Mammary epithelial cell (primary cell): ENCODE measurements at places on chromosomes 2 and 18.

DNA sequence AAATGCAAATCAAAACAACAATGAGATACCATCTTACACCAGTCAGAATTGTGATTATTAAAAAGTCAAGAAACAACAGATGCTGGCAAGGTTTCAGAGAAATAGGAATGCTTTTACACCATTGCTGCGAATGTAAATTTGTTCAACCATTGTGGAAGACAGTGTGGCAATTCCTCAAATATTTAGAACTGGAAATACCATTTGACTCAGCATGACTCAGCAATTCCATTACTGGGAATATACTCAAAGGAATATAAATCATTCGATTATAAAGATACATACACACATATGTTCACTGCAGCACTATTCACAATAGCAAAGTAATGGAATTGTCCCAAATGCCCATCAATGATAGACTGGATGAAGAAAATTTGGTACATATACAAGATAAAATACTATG is 516.7 kb downstream of the ERBB4 start:
- DNase-seq, result peak; percentile 74

- DNase-seq, result peak; percentile 11
Observed at GRCh38 chr2:122421775-122422174, 666.3 kb downstream of the TSN start.

DNA sequence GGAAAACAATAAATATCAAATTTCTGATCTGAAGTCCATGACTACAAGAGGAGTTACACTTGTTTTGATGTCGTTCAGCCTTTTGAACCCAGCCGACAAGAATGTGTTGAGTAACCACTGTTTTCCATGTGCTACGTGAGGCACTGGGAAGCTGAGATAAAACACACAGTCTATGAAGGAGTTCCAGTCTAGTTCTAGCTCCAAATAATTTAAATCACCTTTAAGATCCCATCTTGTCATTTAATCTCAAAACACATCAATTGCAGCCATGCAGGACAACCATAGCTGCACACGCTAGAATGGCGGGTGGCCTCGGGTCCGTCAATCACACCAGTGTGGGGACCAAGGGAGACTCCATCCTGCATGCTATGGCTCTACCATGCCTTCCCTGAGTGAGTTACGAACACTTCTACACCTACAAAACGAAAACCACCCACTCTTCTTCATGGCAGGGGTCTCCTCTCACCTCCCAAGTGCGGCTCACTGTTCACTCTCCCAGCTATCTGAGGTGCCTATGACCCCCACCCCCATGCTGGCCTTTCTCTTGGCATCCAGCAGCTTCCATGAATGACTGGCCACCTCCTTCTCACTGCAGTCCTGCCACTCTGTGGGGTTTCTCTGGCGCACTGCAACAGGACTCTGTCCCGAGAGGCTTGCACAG is 3.8 kb downstream of the FHL2 start:
- no peak for DNase-seq

GRCh38 chr2:85665264-85665937 is 2.6 kb downstream of the SFTPB start:
- DNase-seq, result no peak

DNA sequence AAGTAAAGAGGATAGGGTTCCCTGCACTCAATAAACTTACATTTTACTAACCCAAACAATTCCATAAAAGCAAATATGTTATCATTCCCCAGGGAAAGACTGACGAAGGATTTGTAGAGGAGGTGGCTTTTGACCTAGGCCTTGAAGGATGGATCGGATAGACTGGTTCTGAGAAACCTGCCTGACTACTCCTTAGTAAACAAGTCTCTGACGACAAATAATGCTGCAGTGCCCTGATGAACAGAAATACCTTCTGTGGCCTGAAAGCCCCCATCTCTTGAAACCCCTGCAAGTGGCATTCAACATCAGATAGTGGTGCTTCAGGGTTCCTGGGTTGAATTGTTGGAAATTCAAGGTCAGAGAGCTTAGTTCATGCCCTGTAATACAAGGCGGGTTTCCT is 19.2 kb downstream of the PRKCE start:
- no peak for DNase-seq

DNA sequence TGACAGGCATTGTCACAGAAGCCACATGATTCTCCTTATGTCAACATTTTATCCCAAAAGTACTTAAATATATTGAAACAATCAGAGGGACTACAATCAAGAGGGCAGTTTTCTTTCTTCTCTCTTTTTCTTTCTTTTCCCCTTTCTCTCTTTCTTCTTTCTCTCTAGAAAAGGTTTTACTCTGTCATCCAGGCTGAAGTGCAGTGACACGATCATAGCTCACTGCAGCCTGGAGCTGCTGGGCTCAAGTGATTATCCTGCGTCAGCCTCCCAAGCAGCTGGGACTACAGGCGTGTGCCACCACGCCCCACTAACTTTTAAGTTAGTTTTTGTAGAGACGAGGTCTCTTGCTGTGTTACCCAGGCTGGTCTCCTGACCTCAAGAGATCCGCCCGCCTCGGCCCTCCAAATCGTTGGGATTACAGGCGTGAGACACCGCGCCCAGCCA is 1.0 kb upstream of the PRKD3 start:
- DNase-seq, result no peak

DNA sequence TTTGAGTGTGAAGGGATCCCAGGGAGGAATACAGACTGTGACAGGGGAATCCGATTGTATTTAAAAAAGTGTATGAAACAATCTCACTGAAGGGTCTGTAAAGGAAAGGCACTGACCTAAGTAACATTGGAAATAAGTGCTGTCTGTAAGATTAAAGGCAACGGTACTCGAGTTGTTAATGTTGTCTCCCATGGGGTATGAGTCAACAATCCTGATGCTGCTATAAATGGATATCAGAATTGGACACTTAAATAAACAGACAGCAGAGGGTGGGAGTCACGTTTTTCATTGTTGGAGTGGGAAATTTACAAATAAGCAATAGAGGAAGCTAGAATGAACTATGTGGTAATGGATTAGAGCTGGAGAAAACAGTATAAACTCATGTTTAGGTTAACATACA is 452.4 kb upstream of the RGPD4 start:
- DNase-seq, result no peak

DNA sequence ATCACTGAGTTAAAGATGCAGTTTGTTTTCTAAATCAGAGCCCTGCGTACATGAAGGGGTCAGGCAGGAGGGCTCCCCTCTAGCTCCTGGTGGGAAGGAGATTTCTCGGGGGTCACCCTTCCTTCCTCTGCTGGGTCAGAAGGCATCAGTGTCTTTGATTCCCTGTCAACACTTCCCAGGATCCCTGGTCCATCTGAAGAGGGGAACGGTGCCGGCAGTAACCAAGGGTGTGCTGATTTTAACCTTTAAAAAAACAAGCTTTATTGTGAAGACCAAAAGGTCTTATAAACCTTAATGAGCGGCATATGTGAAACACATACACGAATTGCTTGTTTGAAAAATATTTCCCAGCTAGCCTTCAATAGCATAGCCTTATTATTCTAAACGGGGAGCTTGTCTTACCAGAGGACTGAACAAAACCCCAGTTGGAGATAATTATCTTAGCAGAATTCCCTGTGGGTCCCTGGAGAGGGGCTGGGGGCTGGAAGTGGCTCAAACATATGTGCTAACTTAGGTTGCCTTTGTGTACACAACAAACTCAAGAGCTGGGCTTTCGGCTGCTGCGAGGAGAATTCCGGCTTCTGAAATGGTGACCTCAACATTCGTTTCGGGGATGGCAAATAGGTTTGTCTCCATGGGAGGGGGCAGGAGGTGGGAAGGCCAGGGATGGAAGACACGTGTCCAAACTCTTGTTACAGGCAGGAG is 114.9 kb upstream of the MYCN start:
- DNase-seq, result no peak

- peak; percentile 60 for DNase-seq
Observed at GRCh38 chr2:199366406-199366805, 91.3 kb downstream of the SATB2 start.

- no peak for DNase-seq
Observed at GRCh38 chr2:48414980-48415835, 114.7 kb upstream of the STON1 start.

GRCh38 chr18:55202232-55202917 is 243.1 kb upstream of the CCDC68 start:
- no peak for DNase-seq

- DNase-seq, result peak; percentile 19
Observed at GRCh38 chr2:23434721-23435121, 49.7 kb downstream of the KLHL29 start.

DNA sequence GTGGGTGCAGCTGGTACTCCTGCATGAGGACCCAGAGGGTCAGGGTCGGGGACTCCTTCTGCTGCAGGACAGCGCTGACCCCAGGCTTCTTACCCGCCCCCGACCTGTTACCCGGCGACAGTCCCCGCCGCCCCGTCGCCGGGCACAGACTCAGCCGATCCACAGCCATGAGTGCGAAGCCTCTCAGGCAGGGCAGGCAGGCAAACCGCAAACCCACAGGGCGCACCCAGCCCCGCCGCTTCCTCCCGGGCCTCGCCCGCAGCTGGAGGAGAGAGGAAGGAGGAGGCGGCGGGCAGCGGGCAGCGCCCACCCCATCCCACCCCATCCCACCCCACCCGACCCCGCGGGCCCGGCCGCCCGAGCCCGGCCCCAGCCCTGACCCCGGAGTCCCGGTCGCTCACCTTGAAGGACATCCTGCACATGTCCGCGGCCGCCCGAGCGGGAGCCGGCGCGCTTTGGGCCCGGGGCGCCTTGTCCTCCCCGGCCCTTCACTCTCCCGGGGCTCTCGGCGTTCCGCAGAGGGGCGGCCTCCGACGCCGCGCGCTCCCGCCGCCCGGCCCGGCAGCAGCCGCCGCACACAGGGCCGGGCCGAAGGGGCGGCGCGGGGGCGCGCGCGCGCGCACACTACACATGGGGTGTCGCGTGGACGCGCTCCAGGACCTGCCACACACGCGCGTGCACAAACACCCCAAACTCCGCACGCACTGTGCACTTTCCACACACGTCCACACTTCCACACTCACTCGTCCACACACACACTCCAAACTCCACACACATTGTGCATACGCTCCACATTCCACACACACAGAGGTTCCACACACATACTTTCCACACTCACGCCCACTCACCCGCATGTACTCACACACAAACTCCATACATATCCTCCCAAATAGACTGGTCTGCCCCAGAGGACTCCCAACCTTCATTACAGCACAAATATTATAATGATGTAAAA is at the start of gene ANKRD29:
Gene ANKRD29, minus strand, starts transcription at position 603 of the 955 bp plus-strand sequence. Its CDS starts 181 bp downstream, at position 422.
- DNase-seq, result peak; percentile 21

- peak; percentile 9 for DNase-seq
Observed at GRCh38 chr18:11320986-11321385, 171.6 kb upstream of the PIEZO2 start.

DNA sequence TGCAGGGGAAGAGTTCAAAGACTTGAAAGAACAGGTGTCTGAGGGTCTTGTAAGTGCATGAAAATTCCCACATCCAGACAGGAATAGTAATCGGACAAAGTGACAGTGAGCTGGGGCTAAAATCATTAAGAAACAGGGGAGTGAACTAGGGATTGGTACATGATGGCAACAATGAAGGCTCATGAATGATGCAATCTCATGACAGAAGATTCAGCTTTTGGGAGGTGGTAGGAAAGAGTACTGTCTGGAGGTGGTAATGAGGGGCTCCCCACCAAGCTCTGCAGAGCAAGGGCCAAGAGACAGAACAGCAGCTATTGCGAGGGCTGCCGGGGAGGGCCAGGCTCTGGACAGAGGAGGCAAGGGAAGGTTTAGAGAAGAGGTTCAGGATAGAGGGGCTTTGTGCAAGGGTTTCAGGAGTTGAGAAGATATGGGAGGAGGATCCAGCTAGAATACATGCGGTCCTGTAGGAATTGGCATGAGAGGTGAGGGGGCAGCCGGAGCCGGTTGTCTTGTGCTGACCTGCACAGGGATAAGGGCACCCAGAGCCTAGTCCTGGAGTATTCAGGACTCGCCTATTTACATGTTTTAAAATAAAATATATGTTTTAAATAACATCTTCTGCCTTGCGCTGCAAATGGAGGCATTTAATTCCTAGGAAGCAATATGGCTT is 31.4 kb downstream of the MAP3K20 start:
- DNase-seq, result no peak

GRCh38 chr2:228956701-228957474 is 314.2 kb downstream of the PID1 start:
- DNase-seq, result no peak

DNA sequence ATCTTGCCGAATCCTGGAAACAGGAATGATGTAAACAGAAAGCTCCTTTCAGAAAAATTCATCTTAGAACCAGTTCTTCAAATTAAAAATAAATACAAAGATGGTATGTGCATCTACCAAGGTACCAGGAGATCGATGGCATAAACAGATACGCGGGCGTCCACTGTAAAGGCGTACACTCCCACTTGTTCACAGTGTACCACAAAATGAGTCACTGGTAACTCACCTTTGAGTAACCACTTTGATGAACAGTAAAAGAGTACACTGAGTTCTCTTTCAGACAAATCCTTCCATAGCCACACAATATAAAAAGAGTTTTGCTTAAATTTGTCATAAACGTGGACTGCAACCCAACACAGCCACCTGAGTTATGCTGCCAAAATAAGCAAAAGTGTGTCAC is 128.3 kb downstream of the DNER start:
- DNase-seq, result peak; percentile 91

DNA sequence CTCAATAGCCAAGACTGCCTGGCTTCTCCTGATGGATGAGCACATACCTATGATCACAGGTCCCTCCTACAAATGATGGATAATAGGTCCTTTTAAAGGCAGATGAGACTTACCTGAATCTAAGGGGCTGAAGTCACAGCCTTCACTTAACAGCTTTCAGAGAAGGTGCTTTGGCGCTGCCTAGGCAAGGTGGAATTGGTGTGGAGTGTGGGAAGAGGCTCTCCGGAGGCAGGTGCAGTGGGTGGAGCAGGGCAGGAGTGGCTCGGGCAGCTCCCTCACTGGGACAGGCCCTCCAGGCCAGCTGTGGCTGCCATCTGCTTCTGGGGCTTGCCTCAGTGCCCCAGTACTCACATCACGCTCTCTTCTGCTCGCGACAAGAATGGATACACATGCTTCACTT is 99.0 kb upstream of the TPO start:
- DNase-seq, result no peak

DNA sequence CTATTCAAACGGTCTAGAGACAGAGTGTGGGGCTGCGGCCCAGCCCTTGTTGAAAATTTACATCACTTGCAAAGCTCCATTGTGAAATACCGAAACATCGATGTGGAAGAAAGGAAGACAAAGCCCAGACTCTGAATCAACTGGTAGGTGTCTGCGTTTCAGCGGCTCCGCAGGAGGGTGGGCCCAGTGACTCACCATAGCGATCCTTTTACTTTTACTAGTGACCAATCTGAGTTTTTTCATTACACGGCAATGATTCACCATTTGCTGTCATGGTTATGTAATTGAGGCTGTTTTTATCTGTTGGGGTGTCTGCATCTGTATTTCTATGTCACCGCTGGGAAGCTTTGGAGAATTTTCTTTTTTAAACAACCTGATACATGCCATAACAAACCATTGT is 66.6 kb upstream of the ODC1 start:
- DNase-seq, result peak; percentile 98

DNA sequence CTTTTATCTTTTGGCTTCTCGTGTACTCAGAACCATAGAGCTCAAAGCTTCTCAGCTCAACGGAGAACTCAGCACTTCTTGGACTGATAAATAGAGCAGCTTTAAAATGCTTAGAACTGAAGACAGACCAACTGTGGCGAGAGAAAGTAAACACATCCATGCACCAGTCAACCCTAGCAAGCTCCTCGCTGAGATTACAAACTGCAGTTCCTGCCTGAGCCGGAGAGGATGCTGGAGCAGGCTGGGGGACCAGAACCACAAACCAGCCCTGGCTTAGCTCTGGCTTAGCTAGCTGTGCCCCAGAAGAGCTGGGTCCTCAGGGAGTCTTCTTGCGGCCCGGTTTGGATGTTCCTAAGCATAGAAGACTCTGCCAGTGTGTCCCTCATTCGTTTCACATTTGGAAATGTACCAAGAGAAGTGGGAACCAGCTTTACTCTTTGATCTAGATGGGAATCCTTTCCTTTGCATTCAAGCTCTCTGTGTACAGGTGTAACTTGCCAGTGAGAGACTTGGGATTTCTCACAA is 5.6 kb downstream of the PAX8 start:
- DNase-seq, result no peak
